Calu3 (cell line): ENCODE measurements at places on chromosomes 3 and 15. TPM values are rescaled to one million over a fixed set of nuclear protein-coding genes. Genes with fewer than 3 reads are reported as not detected.

Gene LRRC34
- not detected in 2 replicates for total RNA-seq

Gene C3orf85
- total RNA-seq: not detected in 2 replicates

Gene FLNB
- total RNA-seq: 136 and 147 TPM in 2 replicates

Gene GOLGA6L7
- not detected in 2 replicates for total RNA-seq

Gene TMEM266
- total RNA-seq: 0.17 TPM in 1 of 2 replicates, not detected in the other

Gene DUOXA2
- total RNA-seq: 0.34 TPM in 1 of 2 replicates, not detected in the other

GRCh38 chr3:54900838-54901591, 26.8 kb downstream of the LRTM1 start:
- DNase-seq: no peak

- DNase-seq: no peak
Measured at GRCh38 chr3:69254351-69254750, 131.5 kb downstream of the FRMD4B start.

DNA sequence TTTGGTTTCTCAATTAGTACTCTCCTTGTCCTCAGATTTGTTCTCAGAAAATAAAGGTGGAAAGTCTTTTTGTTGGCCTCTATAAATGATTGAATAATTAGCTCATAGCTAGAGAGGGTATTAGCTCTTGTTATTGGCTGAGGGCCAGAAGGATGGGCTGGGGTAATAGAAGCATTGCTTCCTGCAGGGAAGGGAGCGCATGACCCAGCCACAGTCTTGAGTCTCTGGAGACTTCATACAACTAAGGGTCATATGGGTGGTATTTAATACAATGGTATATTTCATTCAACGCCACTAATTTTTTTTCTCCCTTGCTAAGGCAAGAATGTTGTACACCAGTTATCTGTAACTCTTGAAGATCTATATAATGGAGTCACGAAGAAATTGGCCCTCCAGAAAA, 8.4 kb downstream of the DNAJA4 start:
- DNase-seq: no peak

DNA sequence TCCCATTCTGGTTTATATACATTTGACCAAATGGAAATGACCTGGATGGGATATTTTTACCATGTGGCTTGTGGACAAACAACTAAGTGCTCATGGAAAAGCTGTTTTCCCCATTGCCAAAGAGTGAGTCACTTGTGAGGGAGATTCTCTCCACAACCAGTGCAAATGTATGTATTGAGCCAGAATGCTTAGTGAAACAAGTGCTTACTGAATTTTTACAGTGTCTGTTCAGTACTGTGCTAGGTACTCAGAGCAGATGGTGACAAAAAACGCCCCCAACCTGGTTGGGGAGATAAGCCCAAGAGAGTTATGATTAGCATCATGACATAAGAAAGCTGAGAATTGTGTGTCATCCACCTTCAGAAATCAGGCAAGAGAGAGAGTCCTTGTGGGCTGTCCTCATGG, 2.3 kb downstream of the CHP1 start:
- DNase-seq: no peak

DNA sequence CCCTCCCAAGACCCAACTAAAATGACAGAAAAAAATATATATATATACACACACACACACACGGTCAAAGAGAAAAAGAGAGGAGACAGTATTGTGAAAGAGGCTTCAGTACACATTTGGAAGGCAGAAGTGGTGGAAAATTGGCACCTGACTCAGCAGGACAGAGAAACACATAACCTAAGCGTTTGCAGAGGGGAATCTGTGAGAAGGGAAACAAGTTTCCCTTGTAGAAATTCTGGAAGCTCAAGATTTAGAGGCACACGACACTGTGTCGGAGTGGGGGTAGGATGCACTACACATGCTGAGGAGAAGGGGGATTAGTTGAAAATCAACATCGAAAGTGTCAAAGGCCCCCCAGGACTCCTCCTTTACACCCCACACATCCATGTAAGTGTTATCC, 53.1 kb downstream of the PAK2 start:
- peak; percentile 31 for DNase-seq
